OCI-M1 (cell line): ENCODE measurements at places on chromosomes 12 and 14.

DNA sequence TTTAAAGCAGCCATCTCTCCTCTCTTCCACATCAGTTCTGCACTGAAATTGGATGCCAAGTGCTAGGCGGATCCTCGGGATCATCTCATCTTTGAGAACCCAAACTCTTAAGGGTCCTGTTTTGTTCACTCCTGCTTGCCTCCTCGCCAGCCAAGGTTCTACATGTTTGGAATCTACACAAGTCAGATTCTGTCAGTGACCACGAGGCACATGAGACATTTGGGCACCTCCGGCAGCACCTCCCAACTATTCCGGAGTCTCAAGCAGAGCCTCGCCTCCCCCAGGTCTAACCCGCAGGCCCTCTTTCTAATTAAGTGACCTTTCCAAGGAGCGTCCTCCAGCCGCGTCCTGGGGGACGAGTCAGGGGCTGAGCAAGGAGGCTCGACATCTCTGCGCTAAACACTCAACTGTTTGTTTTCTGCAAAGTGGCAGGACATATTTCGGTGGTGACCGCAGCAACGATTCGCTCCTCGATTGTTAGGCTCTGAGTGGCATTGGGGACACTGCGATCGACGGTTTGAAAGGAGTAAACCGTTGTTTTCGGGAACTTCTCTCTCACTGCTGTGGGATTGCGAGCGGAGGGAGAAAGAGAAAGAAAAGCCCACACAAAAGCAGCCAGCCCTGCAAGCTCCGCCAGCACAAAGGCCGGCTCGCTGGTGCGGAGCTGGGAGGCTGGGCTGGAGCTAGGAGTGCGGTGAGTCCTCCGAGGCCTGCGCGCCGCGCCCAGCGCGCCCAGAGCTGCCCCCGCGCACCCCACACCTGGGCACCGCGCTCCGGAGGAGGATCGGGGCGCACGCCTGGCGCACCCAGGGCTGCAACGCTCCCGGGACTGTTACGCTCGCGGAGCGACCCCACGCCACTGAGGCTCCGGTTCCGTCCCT lies 640 bp downstream of the ARMH4 start:
- DNase-seq, result peak; percentile 4

DNA sequence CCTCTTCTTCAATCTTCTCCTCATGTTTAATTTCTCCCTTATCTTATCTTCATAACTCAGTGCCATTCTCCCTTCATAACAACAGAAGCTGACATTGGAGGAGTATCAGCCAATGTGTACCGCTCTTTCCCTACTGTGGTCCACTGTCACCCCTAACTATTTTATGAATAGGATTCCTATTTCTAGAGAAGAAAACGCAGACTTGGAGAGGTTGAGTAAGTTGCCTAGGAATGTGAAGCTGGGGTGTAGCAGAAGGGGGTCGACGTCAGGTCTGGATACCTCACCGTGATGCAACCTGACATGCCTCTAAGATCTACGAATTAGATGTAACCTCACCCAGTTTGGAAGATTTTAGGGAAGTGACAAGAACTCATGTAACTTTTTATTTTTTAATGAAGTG lies 17.1 kb downstream of the LMO3 start:
- no peak for DNase-seq

- no peak for DNase-seq
These were observed 79.0 kb downstream of the ARL6IP4 start for GRCh38 chr12:123059500-123059899.

DNA sequence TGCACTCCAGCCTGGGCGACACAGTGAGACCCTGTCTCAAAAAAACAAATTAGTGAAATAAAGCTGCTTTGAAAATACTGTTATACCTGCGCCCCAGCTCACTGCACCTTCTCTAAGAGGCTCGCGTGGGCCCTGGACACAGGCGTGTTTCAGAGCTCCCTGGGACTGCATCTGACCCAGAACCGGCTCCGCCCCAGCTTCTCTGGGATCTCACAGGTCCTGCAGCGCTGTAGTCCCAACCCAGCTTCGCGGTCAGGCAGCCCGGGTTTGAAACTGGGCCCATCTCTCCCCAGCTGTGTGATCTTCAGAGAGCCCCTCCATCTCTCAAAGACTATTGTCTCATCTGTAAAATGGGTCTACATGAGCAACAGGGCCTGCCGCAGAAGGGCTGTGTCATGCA lies 7.5 kb downstream of the RIMBP2 start:
- no peak for DNase-seq

- DNase-seq, result no peak
These were observed 843.8 kb downstream of the C12orf50 start for GRCh38 chr12:87185367-87185766.

DNA sequence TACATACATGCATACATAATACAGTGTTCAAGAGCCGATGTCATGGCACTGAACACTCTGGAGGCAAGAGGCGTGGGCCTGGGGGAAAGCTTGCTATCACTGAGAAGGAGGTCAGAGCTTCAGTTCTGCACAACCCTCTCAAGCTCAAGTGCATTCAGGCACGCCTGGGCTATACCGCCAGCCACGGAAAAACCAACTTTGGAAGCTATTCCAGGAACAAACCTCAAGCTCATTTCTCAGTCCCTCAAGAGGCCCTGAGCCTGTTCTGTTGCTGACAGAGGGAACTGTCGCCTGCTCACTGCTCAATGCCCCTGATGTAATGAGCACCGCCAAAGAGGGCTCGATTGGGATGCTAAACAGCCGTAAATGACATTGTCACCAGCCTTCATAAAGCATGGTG lies 9.2 kb downstream of the NOS1 start:
- DNase-seq, result no peak

DNA sequence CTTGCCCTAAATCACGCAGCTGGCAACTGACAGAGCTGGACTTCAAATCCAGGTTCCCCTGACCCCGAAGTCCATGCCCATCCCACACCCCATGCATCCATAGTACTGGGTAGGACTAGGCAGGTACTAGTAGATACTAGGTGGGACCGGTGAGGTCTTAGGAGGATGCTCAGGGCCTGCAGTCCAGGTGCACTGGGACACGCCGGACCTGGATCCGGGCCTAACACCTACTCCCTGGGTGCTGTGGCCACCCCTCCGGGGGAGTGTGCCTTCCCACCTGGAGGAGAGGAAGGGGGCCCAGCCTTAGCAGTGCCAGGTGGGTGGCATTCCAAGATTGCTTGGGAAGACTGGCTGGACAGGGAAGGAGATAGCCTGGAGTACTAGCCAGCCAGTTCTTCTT lies 64.8 kb downstream of the CACNA1C start:
- DNase-seq, result no peak

GRCh38 chr14:58724206-58724605 lies 86.4 kb downstream of the DACT1 start:
- DNase-seq, result no peak

- no peak for DNase-seq
These were observed 2.7 kb downstream of the PCNX1 start for GRCh38 chr14:70909733-70910614.

- no peak for DNase-seq
These were observed 483.3 kb downstream of the VRK1 start for GRCh38 chr14:97280526-97280925.

DNA sequence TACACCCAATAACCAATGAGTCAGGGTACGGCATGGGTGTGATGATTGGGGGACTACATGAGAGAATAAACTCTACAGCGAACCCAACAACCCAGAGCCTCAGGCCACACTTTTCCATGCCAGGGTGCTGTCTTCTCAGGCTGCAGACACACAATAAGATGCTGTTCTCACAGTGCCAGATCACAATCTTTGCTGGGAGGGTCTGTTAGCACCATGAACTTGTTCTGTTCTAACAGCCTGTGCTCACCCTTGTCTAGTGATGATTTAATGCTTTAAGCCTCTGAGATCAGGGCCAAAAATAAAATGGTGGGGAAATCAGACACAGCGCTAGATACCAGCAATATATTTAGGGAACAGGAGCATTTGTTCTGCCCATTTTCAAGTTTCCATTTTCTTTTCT lies 621.9 kb upstream of the TBX3 start:
- no peak for DNase-seq

DNA sequence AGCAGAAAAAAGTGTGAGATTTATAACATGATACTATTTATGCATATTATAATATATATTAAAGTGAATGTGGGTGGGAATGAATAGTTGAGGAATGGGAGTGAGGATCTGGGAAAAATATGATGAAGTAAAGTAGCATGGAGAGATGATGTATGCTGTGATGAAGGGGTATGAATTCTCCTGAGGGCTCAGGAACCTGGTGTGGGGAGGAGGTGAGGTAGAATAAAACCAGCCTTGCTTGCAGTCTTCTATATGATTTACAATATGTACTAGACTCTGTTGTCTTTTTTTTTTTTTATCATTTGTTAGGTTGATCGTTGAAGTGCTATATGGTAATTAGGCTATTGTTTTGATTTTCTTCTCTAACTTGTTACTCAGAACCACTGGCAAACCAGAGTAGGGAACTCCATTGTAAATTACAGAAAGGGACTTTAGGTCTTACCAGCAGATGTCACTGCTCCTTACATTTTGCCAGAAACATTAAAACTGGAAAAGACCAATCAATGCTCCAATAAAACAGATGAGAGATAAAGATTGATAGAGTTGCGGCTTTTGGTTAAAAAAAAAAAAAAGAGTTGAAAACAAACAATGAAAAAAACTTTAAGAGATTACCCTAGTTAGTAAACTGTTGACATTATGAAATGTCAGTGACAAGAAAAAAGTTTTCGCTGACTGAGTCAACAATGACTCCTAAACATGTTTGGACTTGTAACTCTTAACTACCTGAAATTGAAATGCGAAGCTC lies 39.9 kb downstream of the ATL1 start:
- DNase-seq, result peak; percentile 54

GRCh38 chr12:88111074-88111652 lies 30.7 kb downstream of the CEP290 start:
- peak; percentile 71 for DNase-seq

DNA sequence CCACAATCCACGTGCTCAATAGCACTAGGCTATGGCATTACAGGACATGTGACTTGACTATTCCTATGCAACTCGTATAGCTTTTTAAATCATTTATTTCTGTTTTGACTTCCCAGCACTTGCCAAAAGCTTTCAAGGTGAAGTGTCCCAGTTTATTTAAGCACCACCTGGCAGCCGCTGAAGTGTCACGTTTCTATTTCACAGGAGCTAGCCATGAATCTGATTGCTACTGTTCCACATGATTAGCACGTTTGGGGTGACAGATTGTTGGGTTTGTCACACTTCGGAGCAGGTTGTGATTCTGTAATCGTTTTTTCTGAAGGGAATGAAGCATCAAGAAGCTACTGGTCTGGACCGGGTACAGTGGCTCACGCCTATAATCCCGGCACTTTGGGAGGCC lies 39.9 kb upstream of the BICDL1 start:
- DNase-seq, result no peak

GRCh38 chr14:102984336-102985102 lies 62.1 kb downstream of the AMN start:
- DNase-seq, result no peak

DNA sequence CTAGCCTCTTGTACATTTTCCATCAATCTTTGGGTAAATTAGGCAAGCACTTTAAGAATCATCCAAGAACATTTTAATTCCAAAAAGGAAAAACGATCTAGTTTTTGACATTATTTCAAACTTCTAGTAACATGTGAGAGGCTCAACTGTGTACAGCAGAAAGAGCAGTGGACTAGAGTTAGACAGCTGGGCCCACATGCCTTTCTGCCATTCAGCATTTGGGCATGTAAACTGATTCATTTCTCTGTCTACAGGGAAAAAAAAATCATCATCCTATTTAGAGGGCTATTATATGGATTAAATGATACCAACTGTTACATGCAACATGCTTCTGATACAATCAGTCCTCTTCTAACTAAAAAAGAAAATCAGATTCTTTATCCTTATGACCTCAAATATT lies 17.7 kb downstream of the ATP2B1 start:
- no peak for DNase-seq

DNA sequence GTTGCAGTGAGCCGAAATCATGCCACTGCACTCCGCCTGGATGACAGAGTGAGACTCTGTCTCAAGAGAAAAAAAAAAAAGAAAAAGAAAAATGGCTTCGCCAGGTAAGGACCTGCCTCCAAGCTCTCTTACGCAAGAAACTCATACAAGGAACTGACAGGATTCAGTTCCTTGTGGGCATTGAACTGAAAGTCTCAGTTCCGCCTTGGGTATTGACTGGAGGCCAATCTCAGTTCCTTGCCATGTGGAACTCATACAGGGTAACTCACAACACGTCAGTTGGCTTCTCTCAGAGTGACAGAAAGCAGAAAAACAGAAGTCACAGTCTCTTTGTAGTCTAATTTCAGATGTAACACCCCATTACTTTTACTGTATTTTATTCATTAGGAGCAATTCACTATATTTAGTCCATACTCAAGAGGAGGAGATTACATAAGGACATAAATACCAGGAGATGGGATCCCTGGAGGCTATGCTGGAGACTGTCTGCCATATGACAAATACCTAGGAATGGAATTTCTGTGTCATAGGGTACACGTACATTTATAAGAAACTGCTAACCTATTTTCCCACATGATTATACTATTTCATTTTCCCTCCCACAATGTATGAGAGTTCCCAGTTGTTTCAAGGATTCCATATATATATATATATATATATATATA lies 11.4 kb upstream of the NOPCHAP1 start:
- DNase-seq, result no peak

GRCh38 chr12:70828351-70828750 lies 92.2 kb downstream of the PTPRR start:
- DNase-seq, result no peak

- no peak for DNase-seq
These were observed 435.0 kb downstream of the NELL2 start for GRCh38 chr12:44441155-44441554.

DNA sequence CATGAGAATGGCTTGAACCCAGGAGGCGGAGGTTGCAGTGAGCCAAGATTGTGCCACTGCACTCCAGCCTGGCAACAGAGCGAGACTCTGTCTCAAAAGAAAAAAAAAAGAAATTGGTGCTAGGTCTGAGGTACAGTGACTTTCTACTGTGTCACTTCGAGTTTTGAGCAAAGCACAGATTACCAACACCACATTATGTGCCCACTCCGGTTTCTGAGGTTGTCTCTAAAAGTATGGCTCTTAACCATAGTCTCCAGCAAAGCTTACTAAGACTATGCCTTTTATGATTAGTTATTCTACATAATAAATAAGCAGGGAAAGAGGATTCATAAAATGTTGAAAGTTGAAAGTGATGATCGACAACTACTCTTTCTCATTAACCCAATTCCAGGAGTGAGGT lies 8.0 kb downstream of the RBM23 start:
- no peak for DNase-seq

GRCh38 chr12:88580051-88580871 lies at the start of gene KITLG:
TSS of gene KITLG (minus strand) at chr12:88580471. CDS start at chr12:88580278, 193 bp downstream.
- DNase-seq, result peak; percentile 60

- no peak for DNase-seq
These were observed 411.0 kb upstream of the SOX5 start for GRCh38 chr12:24360461-24360860.
